ENCODE measurements at places on chromosomes 1 and 21.

DNA sequence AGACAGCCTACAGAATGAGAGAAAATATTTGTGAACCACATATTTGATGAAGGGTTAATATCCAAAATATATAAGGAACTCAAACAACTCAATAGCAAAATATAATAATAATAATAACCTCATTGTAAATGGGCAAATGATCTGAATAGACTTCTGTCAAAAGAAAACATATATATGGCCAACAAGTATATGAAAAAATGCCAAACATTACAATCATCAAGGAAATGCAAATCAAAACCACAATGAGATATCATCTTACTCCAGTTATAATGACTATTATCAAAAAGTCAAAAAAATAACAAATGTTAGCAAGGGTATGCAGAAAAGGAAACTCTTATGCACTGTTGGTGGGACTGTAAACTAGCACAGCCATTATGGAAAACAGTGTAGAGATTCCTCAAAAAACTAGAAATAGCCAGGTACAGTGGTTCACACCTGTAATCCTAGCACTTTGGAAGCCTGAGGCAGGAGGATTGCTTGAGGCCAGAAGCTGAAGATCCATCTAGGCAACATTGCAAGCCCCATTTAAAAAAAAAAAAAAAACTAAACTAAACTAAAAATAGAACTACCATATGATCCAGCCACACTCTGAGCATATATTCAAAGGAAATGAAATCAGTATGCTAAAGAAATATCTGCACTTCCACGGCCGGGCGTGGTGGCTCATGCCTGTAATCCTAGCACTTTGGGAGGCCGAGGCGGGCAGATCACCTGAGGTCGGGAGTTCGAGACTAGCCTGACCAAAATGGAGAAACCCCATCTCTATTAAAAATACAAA lies 17.3 kb upstream of the TRIM67 start:
- DNase-seq = no peak

GRCh38 chr1:48526008-48526710 lies 54.2 kb upstream of the SPATA6 start:
- peak; percentile 100 for DNase-seq

- no peak for DNase-seq
Observed at GRCh38 chr1:197388801-197389200, 120.7 kb downstream of the CRB1 start.

DNA sequence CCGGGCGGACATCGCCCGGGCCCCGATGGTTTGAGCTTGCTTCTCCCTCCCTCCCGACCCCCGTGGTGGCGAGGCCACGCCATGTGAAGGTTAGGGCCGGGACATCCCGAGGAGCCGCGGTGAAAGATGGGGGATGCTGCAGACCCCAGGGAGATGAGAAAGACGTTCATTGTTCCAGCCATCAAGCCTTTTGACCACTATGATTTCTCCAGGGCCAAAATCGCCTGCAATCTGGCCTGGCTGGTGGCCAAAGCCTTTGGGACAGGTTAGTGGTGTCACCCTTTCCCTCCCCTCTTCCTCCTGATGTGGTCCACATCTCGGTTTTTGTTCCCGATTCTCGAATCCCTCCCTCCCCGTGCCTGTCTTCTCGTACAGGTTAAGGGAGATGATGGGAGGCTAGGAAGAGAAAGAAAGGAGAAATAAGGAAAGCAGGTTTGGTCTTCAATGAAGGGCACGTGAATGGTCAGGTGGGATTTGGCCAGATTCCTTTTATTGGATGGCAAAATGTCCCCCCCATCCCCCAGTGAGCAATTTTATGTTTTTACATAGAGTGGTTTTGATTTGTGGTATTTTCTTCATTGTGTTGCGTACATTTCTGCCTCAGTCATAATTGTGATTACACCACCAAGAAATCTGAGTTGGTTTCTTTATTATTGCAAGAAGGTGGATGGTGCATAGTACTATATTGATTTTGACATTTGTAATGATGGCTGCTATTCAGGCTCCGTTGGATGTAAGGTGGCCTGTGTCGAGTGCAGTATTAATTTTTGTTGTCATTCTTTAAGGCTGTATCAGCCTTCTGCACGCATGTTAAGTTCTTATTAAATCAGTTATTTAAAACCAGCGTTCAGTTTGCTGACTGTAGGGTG lies 1.2 kb downstream of the CAMSAP2 start:
- DNase-seq = no peak

GRCh38 chr1:208420696-208421095 lies 176.5 kb upstream of the PLXNA2 start:
- no peak for DNase-seq

GRCh38 chr1:94955767-94956632 lies 29.1 kb upstream of the CNN3 start:
- no peak for DNase-seq

DNA sequence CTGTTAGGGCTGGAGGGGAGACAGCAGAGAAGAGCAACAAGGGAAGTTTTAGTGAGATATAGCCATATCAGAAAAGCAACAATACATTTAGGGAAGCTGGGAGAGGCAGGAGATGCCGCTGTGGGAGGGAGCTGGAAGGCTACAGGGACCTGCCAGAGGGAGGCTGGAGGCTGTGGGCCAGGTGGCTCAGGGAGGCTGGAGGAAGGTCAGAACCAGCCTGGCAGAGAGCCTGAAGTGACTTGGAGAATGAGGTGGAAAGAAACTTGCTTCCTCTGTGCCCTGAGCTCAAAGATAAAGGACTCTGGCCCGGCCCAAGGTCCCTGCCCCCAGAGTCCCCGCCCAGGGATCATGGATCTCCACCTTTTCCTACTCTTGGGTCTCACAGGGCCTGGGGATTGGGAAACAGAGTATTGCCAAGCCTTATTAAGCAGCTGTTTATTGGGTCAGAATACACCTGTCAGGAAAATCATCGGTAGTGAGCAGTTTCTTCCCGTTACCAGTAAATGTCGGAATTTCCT lies 85.9 kb downstream of the KIF26B start:
- no peak for DNase-seq

DNA sequence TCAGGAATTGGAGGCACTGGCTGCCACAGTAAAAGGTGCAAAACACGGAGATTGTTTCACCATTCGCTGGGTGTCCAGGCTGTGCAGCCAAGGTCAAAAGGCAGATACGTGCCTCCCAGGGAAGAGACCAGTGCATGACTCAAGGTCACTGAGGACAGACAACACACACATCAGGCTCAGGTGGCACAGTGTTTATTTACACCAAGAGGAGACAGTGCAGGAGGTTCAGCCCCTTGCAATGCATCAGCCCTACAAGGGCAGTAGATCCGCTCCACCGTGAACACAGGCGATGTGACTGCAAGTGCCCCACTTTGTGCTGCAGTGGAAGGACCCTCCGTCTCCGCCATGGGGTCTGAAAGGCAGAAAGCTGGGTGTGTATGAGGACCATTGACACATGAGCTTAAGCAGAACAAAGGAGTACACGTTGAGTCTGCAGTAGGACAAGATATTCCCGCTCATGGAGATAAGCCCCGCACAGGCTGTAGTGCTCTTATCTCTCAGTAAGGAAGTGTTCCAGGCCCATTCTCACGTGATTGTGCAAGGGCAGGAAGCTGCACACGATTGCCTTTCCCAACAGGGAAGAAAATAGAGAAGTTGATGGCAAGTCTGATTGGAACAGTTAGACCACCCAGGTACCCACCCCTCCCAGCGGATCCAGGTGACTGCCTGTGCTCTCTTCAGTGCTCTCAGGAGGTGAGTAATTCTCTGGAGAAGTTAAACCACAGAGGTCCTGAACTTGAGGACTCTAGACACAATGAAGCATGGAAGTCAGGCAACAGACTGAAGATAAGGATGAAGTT lies 37.5 kb upstream of the QSOX1 start:
- DNase-seq = no peak

DNA sequence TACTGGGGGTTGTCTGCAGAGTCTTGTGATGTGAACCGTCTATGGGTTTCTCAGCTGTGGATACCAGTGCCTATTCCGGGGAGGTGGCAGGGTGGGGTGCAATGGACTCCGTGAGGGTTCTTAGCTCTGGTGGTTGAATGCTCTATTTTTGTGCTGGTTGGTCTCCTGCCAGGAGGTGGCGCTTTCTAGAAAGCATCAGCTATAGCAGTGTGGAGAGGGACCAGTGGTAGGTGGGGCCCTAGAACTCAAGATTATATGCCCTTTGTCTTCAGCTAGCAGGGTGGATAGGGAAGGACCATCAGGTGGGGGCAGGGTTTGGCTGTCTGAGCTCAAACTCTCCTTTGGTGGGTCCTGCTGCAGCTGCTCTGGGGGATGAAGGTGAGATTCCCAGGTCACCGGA lies 127.3 kb upstream of the PLD5 start:
- DNase-seq = no peak

DNA sequence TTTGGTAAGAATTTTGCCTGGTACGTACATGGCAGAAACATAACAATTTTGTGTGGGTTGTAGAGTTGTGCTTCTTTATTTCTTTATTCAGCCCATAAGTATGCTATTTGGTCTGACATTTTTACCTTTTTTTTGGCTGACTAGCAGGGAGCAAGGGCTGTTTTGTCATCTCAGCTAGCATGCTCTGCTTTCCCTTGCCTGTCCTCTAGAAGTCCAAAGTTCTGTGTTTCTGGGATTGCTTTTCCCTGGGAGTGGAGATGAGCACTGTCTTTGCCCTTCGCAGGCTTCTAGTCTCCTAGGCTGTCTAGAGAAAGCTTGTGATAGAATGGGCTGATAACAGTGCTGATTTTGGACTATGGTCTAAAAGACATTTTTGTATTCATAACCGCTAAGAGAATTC lies 7.5 kb downstream of the UCK2 start:
- no peak for DNase-seq

- no peak for DNase-seq
Observed at GRCh38 chr1:150150133-150151021, 661 bp downstream of the PLEKHO1 start.

DNA sequence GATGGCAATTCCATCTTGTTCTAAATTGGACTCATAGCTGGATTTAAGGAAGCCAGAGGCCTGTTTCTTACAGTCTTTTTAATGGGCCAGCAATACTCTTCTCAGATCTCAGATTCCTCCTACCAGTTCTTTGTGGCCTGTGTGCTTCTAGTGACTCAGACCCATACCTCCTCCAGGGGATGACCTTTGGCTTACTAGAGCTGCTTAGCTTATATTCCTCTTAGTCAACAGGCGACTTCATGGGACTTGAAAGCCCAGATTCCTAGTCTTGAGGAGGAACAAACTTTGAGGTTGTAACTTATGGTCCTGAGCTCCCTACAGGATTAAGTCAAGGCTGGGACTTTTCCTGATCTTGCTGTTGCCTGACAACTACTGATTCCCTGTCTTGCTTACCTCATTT lies 12.4 kb upstream of the PAPPA2 start:
- DNase-seq = no peak

DNA sequence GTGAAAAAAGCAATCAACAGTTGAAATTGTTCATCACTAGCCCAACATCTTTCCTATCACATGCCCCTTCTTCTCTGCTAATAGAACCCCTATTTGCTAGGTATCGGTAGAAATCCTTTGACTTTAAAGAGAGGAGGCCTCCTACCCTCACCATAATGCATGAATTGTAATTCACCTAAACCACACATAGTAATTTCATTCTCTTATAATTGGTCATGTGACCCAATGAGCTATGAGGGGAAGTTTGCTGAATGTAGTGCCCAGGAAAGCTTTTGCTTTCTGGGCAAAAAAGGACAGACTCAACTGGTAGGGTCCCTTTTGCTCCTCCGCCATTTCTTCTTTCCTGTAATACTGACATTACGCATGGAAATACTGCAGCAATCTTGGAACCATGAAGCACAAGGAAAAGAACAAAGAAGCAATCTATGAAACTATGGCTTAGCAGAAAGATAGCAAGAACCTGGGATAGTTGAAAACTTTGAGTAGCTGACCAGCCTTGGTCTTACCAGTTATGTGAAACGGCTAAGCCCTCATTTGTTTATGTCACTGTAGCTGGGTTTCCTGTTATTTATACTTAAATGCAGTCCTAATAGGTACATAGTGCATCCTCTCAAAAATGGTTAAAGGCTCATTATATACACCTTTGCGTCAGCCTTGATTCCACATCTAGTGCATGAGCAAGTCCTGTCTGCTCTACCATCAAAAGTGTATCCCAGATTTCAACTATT lies 10.2 kb upstream of the CHI3L2 start:
- no peak for DNase-seq

GRCh38 chr1:151292207-151293030 lies 10.3 kb downstream of the ZNF687 start:
- no peak for DNase-seq

DNA sequence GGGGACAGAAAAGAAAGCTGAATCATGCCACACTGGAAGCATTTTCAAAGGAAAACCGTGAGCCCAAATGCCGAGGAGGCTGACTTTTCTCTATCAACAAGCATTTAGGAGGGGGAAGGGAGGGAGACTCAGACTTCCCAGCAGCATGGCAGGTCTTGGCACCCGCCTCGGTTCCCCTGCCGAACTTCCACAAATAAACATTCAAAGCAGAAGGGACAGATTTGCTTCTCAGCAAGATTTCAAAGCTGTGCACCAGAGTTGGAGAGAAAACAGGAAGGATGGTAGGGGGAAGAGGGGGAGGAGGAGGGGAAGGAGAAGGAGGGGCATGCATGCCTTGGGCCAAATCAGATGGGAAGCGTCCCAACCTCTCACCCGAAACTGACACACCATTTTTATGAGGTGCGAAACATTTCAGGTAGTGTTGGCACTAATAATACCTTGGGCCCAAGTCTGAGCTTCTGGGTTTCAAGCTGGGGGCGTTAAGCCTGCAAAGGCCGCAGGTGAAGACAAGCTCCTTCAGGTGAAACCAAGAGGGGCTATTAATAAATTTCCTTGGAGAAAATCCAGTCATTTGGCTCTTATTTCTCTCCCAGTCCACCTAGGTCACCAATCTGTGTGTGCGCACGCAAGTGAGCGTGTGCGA lies 26.4 kb downstream of the ABCA4 start:
- no peak for DNase-seq

DNA sequence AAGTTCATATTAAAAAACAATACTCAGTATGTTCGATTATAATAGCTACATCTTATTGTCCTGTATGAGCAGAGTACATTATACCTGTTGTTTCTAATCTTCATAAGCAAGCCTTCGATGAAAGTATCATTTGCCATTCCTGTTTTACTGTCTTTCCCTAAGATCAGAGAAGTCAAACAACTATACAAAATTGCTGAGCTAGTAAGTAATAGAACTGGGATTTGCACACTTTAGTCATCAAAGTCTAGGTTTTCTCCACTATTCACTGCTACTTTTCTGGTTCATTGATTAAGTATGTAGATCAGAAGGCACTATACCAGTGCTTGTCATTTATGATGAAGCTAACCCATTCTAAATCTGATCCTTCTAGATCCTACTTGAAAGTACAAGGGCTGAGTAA lies 108.9 kb downstream of the NR5A2 start:
- no peak for DNase-seq

DNA sequence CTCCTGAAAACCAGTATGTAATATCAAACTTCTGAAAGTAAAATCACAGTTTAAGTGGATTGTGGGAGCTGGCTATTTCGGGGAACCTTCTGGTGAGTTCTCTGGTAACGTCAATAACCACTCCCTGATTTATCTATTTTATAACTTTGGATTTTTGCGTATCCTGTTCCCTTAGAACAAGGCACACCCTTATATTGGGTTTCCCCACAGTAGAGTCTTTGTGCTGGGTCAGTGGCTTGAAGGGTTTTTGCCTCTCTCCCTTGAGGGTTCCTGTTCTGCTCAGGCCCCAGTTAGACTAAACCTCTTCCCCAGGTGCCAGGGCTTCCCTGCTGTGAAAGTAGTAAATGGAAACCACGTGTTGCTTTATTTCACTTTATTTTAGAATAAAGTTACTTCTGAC lies 21.3 kb downstream of the CCN1 start:
- DNase-seq = no peak

All from NCI-H2029 treated with DMSO at 0.1 percent for 48 hours (cell line).